Peyer's patch (tissue), 4 donors: ENCODE measurements at places on chromosomes 6 and 20. TPM values are rescaled to one million over a fixed set of nuclear protein-coding genes. Genes with fewer than 3 reads are reported as not detected.

DNA sequence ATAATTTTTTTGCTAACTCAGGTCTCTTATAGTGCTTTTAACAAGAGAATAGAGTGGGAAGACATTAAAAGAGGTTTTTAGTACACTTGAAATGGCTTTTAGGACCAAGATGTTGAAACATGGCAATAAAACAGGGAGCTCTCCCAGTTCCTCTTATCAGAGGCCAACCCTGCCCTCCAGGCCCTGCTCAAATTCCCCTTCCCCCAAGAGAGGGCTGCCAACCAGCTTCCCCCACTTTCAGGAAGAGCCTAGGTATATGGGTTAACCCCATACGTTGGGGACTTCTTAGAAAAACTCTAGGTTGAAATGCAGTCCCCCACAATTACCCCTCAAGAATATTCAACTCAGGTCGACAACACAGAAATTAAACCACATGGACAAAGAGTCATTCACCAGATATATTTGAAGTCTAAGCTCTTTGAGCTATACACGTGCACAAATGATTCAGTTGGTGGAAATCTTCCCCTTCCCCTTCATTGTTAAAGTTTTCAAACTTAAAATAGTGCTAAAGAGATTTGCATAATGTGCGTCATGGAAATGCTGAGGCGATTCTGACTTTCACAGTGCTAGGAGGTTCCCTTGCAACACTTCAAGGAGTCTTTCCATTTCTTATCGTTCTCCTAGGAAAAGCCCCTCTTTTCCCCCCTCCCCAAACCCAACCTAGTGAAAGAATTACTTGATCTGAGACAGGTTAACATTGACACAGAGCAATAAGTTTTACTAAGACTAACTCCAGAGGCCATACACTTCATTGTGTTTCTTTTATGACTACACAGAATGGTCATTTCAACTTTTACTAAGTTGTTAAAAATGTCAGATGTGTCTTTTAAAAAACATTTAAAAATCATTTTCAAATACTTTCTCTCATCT is 49.8 kb upstream of the ENPP5 start:
- DNase-seq = no peak

DNA sequence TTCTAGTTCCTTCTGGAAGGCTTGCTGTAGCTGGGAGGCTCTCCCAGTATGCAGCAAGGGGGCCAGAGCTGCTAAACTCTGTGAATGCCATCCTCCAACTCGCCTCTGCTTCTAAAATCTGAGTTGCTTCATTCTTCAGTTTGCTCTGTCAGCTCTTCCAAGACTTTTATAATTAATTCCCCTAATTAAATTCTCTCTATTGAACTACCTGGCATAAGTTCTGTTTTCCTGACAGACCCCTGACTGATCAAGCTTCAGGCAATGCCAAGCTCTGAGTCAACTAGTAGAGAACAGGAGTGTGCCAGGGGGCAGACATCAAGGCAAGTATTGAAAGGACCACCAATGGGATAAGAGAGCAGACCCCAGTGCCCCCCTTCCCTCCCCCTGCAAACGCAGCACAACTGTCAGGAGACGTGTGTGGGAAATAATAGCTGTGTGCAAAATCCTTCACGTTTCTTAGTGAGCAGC is 109.3 kb upstream of the TAB2 start:
- no peak for DNase-seq

DNA sequence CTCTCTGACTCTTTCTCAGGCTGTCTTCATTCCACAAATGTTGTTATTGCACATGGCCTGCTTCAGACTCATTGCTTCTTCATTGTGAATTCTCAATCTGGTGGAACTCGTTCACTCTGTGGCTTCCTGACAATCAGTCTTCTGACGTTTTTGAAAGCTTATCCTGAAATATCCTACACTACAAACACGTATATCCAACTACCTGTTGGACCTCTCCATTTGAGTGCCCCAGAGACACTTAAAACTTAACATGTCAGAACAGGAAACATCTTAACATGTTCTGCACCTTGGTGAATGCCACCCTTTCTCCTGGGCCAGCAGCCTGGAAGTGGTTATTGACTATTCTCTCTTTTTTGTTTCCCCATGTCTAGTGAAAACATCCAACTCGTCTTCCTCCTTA is 50.8 kb downstream of the AIG1 start:
- no peak for DNase-seq

DNA sequence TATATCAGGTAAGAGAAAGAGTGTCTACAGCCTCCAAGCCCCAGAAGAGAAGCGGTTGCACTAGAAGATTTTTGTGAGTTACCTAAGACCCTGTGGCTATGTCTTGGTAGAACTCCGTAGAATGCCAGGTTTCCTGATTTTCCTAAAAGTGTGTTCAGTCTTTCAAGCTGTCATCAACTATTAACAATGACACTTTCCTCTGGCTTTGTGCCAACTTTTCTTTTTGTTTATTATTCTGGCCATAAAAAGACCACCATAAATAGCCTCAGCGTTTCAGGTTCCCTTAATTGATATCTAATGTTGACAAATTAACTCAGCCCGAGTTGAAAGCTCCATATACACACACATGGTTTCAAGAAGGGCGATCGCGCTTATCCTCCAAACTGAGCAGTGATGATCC is 1.2 kb downstream of the PAK5 start:
- no peak for DNase-seq

GRCh38 chr6:7241160-7241559 is 71.8 kb downstream of the SSR1 start:
- no peak for DNase-seq

DNA sequence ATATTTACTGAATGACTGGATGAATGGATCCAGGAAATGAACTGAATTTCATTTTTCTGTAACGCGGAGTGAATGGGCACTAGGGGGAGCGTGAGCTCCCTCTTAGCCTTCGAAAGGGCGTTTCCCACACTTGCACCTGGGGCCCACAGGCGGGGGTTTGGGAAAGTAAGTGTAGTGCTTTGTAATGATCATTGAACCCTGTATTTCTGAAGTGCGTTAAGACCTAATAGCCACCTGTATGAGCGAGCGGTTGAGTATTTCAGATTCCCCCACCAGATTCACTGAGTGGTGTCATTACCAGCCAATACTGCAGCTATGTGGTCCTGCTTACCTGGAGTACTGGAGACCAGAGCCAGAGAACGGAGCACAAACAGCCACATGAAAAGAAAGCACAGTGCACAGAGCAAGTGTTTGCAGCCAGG is 10.5 kb downstream of the SYTL3 start:
- DNase-seq = no peak

DNA sequence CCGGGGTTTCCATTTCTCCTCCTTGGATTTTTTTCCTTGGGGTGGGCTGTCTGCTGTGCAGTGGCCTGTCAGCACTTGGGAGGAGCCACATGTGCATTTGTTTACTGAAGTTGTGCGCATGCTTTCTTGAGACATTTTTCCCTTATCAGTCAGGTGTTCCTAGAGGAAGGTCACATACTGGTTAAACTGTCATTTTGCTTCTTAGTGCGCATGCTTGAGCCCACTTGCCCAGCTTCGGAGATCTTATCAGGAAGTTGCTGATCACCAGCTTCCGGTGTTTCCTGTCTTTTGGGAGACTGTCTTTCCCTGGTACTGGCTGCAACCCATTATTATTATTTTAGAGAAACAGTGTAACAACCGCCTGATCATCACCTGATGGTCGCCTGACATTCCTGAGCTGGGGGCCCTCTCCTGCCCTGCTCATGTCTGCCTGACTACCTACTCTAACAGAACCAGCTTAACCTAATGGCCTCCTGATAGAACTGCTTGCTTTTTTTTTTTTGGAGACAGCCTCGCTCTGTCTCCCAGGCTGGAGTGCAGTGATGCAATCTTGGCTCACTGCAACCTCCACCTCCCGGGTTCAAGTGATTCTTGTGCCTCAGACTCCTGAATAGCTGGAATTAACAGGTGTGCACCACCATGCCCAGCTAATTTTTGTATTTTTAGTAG is 378 bp upstream of the ERVFRD-1 start:
- no peak for DNase-seq

- DNase-seq = no peak
Measured at GRCh38 chr20:14334306-14334930, 3.0 kb downstream of the FLRT3 start.

DNA sequence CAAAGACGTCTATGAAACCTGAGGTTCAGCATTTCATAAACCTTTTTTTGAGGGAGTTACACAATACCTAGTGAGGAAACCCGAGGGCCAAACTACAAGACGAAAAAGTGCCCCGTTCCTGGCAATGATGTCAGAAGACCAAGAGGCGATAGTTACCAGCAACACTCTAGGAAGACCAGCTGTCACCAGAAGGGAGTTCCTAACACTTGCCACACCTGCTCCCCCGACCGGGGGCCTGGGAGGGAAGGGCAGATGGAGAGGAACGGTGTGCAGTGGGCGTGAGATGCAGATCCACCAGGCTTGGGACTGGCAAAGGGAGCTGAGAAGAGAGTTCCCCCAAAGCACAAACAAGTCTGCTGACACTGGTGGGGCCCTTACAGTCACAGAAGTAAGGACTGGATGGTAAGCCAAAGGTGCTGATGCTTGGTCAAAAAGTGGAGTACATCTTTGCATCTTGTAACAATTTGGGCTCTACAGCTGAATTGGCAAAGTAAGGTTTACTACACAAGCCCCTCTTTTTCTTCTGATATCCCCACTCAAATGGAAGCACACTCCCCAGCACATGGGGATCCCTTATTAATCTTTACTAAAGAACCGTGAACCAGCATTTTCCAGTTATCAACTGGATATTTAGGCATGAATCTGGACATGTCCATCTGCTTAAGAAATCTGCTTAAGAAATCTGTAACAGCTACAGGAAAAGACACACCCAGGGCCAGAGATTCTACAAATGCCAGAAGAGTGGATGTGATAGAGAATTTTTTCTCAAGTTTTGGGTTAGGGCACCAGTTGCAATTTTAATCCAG is 38.5 kb downstream of the PANK2 start:
- no peak for DNase-seq

DNA sequence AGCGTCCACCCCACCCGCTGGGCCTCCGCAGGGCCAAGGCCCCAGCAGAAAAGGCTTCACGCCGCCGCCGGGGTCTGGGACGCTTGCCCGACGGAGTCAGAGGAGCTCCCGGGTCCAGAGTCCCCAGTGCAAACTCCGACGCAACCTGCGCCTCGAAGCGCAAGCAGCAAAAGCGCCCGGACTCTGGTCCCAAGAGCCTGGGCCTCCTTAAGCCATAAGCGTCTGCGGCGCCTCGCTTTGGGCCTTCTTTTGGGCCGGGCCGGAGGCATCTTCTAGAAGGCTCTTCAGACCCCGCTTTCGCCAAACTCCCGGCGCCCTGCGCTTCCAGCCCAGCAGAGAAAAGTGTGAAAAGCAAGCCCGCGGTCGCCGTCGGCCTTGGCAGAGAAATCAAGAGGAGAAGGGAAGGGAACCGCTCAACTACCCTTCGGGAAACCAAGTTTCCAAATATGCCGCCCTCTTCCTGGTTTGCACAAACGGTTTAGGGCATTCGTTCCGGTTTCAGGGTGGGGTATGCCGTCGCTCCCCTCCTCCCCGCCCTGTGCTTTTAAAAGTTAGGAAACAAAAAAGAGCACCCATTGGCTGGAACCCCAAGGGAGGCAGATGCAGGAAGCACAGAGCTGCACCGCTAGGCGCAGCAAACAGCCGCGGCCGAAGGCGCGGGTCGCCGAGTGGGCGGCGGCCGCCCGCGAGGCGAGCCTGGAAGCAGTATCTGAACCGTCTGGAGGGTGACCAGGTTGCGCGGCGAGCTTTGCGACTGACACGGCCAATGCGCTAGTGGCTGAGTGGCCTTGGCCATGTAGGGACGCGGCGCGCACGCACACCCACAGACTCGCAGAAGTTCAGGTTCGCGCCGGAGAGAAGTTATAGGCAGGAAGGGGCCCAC is 1.2 kb downstream of the TBX18 start:
- DNase-seq = no peak

DNA sequence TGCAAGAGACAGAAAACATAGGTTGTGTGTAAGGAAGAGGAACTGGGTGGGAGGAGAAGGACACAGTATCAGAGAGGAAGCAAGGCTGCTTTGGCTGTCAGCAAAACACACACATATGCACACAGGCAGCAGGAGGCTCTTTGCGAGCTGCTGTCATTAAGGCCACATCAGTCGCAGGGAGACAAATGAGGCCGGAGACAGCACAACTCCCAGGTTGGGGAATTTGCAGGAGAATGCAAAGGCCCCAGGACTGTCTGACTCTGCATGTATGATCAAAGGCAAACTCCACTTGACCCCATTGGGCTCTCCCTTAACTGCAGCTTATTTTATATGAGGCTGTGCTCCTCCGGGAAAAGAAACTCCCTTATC is 35.3 kb downstream of the METTL24 start:
- DNase-seq = no peak

- no peak for DNase-seq
Measured at GRCh38 chr20:58997141-58997770, 9.8 kb downstream of the CTSZ start.

GRCh38 chr20:38061109-38061508 is 27.6 kb downstream of the RPRD1B start:
- DNase-seq = no peak

- DNase-seq = no peak
Measured at GRCh38 chr6:67328269-67328668, 1306.8 kb upstream of the ADGRB3 start.

DNA sequence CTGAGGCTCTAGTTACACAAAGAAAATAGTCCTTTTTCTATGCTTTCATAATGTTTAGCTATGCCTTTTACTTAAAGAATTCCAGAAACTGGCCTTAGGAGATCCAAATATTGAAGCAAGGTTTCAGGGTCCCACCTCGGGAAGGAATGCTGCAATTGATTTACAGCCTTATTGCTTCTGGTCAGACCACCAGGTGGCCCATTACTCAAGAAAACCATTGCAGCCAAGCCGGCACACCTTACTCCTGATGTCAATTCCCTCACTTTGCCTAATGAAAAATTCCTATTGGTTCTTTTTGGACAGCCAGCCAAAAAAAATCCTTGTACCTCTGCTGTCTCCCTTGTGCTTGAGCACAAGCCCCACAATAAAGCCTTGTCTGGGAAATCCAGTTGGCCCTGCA is 173.9 kb downstream of the LMBRD1 start:
- no peak for DNase-seq

- DNase-seq = no peak
Measured at GRCh38 chr6:89966913-89967312, 72.6 kb downstream of the GJA10 start.

- no peak for DNase-seq
Measured at GRCh38 chr6:125746019-125746414, 3.4 kb upstream of the HEY2 start.

DNA sequence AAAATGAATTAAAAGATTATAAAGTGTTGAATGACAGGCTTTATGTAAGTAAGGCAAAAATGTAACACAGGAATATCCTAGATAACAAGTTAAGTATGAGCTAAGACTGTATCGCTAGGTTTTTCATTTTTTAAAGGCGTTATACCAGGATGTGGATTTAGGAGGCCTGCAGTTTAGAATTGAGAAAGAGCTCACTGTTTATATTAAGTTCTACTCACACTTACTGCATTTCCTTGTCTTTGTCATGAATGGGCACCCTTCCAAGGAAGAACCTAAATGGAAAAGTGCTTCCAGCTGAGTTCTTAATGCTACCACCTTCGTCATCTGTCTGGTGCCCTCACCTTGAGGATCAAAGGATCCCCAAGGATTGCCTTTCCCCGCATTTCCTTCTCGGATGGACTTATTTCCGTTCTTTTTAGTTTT is 148.7 kb downstream of the SOX4 start:
- no peak for DNase-seq

The LPA gene
- total RNA-seq = 0.94 TPM

The ADGRF4 gene
- 0.80 TPM for total RNA-seq

The GNRH2 gene
- total RNA-seq = not detected

The BIRC7 gene
- not detected for total RNA-seq

The CARMIL1 gene
- total RNA-seq = 90.0 TPM

The L3MBTL1 gene
- total RNA-seq = 37.4 TPM

The AMD1 gene
- 45.7 TPM for total RNA-seq
